Left cardiac atrium (tissue), 4 donors: ENCODE measurements at places on chromosomes 12 and 14. TPM values are rescaled to one million over a fixed set of nuclear protein-coding genes. Genes with fewer than 3 reads are reported as not detected.

The TBPL2 gene
- not detected for total RNA-seq

The BDKRB2 gene
- 2.0 TPM for total RNA-seq

The KRT78 gene
- not detected for total RNA-seq

The DPY19L2 gene
- total RNA-seq: 45.3 TPM

The BDKRB1 gene
- 0.21 TPM for total RNA-seq

DNA sequence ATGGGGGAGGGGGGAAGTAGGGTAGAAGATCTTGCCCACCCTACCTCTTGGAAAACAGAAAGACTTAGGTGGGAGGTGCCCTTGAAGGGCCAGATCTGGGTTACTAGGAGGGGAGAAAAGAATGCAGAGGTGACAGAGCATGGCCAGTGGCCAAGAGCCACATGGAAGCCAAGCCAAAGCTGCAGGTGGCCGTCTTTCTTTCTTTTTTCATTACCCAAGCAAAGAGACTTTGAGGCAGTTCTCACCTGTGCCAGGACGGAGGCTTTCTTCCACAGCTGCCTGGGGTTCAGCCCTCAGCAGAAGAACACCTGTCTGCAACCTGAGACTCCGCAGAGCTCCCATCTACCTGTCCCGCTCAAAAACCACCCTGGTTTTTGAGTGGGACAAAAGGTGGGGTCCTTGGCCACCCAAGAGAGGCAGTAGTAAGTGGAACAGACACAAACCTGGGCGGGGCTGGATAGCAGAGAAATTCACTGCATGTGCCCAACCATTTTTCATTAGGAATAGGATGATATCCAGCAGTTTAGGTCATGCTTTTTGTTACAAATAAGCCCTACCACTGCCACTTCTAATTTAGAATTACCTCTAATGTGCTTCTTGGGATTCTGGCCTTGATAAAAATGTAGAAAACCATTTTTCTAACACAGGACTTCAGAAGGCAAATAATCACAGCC lies 116.5 kb downstream of the DYRK2 start:
- DNase-seq: no peak

DNA sequence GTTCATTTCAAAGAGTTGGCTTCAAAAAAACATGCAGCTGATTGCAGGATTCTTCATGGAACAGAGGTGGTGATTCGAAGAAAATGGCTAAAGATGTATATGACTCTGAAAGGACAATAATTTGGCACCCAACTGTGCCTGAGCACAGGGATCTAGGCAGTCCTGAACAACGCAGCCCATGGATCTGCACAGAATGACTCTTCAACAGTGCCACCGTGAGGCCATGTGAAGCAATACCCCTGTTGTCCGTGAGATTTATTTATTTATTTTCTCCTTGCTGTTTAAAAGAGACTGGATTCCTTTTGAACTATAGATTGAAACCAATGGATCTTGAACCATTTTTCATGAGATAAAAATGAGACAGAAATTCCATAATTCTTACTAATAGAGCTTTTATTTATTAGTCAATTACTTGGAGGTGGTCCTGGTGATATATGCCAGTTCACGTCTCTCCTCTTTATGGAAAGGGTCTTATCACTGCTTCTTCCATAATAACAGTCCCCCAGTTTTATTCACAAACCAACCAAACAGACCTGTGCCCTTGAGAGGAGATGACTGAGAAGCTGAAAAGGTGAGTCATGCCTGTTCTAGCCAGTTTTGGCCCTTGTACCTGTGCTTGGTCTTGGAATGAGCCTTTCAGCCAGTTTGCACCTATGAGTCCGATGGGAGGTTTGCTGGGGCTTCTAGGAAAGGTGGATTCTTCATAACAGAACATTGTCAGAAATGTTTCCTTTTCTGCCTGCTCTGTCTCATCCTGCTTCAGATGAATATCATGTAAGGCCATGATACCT lies 1598.3 kb downstream of the AACS start:
- no peak for DNase-seq

DNA sequence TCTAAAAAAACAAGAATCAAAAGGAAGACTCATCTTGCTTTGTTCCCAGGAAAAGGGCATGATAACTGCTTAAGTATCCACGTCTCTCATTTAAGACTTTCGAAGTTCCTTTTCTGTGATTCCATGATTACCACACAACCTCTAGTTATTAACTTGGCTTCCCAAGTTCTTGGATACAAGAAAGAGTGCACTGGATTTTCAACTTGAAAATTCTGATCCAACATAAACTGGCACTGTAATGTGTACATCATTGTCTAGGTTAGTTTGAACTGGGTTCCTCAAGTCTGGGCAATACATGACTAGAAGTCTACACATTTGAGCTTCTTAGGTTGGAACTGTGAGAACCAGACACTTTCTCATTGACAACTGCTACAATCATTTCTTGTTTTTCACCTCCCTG lies 1.6 kb downstream of the KLHL28 start:
- no peak for DNase-seq

GRCh38 chr12:66453844-66454243 lies 151.6 kb downstream of the HELB start:
- DNase-seq: no peak

DNA sequence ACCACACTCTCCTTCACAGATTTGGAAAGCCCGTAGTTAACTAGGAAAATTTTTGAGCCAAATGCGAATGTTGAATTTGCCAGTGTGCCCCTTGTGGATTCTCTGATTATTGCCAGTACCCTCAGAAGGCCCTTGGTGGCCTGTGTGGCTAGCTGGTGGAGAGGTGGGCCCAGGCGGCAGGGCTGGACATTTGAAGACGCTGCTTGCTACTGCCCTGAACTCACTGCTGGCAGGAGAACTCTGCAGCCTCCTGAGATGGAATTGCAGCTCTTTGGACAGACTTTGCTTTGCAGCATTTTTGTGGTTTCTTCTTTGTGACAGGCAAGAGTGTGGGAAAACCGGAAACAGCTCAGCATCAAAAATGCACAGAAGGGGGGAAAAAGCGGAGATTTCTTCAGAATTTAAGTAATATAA lies 97.6 kb downstream of the TGFB3 start:
- DNase-seq: no peak

DNA sequence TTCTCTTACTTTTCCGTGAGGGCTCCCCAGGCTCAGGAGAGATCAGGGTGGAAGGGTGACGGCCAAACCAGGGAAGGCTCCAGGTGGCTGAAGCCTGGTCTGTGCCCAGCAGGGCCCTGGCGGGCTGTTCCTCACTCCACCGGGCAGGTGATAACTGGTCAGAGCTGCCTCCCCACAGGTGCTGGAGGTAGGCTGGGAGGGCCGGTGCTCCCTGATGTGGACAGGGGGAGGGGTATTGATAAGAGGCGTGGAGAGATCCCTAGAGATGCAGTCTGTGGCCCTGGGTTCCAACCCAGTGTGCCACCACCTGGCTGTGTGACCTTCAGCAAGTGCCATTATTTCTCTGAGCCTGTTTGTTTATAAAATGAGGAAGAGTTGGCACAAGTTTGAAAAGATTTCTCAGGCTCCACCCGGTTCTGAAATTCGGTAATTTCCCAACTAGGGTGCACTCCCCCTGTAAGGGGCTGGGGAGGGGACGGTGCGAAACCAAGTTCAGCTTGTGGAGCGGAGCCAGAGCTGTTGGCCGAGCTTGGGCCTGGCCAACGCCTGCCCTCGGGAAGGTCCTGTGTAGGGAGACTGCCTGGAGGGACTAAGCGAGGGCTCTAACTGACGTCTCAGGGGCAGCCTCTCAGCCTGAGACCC lies 1.0 kb upstream of the NR4A1 start:
- DNase-seq: peak; percentile 44

DNA sequence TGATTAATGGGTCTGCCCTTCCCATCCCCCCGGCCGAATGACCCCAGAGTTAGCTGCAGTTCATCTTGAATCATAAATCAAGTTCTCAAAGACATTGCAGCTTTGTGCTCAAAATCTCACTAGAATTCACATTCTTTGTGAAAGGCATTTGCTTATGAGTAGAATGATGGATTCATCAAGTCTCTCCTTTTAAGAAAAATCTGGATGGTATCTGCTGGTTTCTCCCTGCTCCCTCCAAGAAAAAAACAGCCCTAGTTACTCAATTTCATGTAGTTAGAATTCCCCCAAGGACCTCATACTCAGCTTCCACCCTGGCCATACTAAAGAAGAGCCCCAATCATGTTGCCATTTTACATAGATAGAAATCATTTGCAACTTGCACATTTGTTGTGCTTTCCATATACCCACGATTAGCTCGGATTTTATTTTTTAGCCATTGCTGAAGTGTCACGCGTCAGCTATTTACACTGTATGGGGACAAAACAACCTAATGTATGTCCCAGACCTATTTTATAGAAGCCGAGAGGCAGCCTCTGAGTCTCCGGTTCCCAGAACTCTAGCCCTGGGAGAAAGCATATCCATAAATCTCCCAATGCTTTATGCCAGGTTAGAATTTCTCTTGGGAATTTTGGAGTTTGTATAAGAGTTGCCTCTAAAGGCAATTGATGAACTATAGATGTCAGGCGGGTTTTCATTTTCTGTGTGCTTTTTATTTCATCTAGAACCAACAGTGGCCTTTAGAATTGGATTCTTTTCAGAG lies 299.5 kb downstream of the ZFP36L1 start:
- DNase-seq: no peak

DNA sequence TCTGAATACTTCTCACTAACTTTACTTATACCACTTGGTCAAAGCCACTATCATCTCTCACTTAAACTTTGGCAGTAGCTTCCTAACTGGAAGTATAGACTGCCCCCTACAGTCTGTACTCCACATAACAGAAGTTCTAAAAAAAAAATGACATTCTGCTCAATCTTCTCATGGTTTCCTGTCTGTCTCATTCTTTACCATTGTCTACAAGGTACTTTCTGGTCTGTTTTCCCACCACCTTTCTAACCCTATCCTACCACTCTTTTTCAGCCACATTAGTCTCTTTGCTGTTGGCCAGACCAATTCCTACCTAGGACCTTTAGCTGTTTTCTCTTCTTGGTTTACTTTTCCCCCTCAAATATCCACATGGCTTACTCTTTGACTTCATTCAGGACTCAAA lies 14.7 kb downstream of the CPSF6 start:
- no peak for DNase-seq
